CD4-positive, alpha-beta T cell treated with Interferon gamma for 1 hour (primary cell): ENCODE measurements at places on chromosomes 3 and 15.

GRCh38 chr3:171164067-171164465 lies 137.5 kb upstream of the SLC2A2 start:
- DNase-seq, result no peak

DNA sequence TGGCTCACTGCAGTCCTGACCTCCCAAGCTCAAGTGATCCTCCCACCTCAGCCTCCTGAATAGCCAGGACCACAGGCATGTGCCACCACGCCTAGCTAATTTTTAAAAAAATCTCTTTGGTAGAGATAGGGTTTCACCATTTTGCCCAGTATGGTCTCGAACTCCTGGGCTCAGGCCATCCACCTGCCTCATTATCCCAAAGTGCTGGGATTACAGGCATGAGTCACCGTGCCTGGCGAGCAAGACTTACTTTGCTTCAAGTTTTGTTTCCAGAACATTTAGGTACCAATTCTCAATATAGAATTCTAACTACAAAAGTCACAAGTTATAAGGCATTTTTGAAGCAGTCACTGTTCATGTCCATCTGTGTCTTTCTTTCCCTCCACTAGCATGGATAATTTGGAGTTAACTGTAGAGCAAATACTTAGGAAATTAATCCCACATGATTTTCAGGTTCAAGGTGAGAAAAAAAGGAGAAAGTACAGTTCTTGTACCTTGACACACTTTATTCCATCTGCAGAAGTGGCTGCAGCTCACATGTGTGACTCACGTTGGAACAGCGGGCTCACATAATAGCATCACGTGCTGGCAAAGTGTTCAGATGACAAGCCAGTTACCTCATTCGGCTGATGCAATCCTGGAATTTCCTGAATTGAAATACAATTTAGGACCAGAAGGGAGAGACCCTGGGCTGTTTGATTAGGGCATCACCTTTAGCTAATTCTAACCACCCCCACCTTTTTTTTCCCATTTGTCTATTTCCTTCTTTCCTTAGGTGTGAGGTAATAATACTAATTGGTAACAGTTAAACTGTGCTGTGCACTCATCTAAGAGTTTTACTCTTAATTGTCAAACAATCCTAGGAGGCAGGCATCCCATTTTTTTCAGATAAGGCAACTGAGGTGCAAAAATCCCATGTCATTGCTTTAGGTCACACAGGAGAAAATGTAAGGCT lies 46.9 kb upstream of the NEDD4 start:
- DNase-seq, result no peak

DNA sequence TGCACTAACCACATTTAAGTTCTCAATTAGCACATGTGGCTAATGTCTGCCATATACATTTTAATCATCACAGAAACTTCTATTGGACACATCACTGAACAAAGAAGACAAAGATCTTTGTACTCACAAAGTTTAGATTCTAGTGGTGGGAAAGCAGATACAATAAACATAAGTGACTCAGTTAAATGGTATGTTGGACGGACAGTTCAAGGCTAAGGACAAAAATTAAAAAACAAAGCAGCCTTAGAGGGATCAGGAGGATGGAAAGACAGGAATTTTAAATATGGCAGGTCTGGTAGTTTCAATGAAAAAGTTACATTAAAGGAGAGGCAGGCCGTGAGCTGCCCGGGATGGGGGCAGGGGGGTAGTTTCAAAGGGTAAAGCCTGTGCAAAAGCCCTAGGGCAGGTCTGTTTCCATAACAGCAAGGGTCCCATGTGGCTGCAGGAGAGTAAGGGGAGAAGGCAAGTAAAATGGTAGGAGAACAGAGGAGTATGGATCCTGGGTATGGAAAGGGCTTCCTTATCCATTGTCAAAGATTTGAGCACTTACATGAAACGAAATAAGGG lies 220.7 kb downstream of the FHIT start:
- no peak for DNase-seq

DNA sequence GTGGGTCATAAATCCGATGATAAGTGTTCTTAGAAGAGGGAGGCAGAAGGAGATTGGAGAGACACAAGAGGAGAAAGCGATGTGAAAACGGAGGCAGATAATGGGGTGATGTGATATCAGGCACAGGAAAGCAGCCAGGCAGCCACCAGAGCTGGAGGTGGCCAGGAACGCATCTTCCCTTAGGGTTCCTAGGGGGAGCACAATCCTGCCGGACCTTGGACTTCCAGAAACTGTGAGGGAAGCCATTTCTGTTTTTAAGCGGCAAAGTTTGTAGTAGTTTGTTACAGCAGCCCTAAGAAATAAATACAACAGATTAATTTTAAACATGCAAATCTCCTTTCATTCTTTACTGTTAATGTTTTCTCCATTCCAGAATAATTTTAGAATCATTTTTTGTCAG lies 259.9 kb upstream of the TMC3 start:
- no peak for DNase-seq

GRCh38 chr3:35733341-35733740 lies 94.0 kb downstream of the ARPP21 start:
- DNase-seq, result no peak

DNA sequence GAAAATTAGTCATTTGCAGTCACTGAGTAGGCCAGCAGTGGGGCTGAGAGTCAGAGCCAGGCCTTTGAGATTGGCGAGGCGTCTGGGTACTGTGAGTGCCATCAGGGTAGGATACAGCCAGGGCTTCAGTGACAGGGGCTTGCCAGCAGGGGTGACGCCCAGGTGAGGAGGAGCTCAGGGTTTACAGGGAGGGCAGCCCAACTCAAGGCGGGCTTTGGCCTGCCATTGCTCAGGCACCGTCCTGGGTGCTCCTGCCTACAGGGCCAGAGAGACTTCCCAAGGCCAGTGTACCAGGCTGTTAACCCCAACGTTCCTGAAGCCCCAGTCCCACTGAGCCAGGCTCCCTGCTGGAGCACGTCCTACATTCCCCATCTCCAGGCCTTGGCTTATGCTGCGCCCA lies 152.0 kb downstream of the FBLN2 start:
- DNase-seq, result no peak

DNA sequence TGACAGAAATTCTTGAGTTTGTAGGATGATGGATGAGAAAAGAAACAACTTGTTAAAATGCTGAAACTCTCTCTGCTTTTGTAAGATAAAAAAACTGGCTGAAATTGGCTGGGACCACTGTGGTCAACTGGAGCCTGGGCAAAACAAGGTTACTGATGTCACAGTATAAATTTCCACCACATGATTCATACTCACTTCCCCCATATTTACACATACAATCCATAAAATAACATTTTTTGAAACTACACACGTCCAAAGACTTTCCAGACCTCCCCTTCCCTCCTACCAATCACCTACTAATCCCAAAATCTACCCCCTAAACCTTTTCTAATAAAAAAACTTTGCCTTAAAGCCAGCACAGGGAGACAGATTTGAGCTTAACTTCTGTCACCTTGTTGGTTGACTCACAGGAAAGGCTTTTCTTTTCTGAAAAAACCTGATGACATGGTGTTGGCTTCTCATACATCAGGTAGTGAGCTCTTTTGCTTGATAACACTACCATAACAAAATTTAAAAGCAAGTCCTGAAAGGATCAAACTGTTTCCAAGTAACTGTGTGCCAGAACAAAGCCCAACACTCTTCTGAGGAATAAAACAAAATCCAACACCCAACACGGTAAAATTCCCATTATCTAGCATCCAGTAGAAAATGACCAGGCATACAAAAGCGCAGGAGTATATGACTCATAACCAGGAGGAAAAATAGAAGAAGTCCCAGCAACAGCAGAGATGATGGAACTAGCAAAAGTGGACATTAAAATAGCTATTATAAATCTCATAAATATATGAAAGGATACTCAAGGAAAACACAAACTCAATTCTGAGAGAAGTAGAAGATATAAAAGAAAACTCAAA lies 87.3 kb upstream of the SNRK start:
- no peak for DNase-seq

DNA sequence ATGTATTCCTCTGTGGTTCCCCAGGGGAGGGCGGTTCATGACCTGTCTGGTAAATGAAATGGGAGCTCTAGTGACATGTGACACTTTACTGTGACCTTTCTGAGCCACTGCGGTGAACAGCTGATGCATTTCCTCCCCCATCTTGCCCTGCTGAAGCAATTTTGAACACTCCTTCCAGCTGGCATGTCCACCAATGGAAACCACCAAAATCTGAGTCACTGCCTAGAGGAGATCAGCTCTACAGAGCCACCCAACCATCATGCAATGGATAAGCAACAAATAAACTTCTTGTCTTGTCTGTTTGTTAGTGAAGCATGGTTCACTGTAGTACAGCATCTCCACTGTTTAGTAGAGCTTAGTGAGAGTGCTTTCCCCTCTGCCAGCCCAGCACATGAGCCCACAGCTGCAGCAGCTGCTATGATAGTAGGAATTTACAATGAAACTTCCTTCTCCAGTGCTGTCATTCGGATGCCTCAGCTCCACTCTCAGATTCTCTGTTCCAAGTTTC lies 479.4 kb downstream of the NTRK3 start:
- no peak for DNase-seq
